Mammary epithelial cell (primary cell): ENCODE measurements at places on chromosomes 4 and X.

- peak; percentile 91 for DNase-seq
Measured at GRCh38 chr4:100348473-100348872, 158.2 kb upstream of the DDIT4L start.

DNA sequence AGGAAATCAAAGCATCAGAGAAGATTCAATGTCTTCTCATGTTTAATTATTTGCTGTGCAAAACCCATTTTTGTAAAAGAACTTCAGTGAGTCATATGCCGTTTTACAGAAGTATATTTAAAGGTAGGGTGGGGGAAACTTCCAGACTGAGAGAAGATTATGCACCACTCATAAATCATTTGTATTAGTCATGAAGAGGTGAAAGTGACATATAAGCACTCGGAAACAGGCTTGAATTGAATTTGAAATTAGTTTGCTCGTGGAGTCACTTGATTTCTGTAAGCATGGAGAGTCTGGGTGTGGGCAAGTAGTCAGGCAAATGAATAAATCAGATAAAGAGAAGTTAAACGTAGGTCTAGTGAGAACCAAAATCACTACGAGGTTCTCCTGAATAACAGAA lies 335.1 kb downstream of the ANK2 start:
- DNase-seq = peak; percentile 54

- DNase-seq = no peak
Measured at GRCh38 chr4:8706216-8707044, 113.9 kb downstream of the CPZ start.

DNA sequence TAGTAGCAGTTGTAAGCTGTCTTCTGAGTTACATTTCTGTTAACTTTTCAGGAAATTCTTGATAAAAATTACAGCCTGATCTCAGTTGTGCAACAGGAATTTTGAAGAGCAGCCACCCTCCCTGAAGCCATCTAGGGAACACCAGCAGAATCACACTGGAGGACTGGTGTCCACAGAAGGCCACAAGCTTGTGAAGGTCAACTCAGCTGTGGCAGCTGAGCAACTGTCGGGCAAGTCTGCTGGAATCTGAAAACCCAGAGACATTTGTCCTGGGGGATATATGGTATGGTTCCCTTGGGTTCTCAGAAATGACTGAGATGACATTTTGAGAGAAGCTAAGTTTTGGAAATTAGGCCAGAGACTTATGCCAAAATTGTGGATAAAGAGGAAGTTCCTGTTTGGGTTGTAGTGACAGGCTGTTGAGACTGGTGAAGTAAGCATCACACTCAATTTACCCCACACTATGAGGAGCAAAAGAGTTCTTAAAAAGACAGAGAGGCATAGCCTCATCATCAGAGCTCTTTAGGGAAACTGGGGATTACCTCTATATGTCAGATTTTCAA lies 78.1 kb upstream of the TNIP3 start:
- no peak for DNase-seq

GRCh38 chr4:15506464-15506863 lies 36.8 kb downstream of the CC2D2A start:
- no peak for DNase-seq

- no peak for DNase-seq
Measured at GRCh38 chrX:37662181-37662580, 23.4 kb upstream of the XK start.
